ENCODE measurements at places on chromosomes 5 and 9.

DNA sequence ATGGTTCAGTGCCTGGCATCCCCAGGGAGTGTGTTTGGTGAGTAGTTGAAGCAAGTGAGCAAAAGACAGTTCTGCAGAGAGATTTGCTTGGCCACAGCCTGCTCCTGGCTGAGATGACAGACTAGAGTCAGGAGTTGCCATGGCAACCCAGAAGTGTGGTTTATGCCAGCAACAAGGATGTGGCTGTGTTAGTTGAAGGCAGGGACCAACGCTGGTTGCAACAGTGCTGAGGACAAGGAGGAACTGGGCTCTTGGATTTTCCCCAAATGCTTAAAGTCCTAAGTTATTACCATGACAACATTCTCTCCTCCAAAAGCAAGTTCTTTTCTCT, 2.7 kb downstream of the NXNL2 start:
- DNase-seq, result peak; percentile 21

DNA sequence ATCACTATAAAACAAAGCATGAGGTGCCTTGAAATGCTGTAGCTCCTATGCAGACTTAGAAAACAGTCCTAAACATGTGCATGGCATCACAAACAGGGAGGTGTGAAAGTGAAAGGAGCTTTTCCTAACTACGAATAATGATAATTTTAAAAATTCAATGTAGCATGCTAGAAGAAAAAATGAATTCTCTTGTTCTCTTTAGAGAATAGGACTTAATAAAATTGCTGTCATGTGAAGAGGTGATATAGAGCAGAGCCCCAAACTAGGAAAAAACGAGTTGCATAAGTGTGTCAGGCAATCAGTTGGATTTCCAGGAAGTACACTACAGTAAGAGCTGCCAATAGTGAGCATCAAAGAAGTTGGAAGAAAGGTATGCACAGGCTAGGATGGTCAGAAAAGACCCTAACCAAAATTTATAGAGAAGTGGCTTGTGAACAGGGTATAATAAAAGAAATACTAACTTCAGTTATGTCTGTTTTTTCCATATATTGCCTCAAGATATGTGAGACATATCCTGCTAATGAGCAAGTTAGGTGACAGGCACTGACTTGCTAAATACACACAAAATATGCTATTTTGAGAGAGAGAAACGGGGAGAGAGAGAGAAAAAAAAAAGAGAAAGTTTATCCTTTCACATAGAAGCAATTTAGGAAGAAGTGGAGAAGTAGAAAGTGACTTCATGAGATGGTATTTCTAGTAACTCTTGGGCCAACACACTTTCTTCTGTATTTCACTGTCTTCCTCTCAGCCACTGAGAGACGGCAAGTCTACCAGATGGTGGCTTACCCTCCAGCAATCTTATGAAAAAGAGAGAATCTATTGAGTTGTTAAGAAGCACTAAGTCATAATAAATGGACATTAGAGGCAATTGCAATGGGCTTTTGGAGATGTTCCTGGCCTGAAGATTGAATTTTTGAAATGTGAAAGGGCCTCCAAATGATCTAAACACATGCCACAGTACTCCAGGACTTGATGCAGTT, 18.0 kb downstream of the ITGA2 start:
- DNase-seq, result no peak

GRCh38 chr9:134212809-134213507, 48.6 kb upstream of the RNU6ATAC start:
- no peak for DNase-seq

DNA sequence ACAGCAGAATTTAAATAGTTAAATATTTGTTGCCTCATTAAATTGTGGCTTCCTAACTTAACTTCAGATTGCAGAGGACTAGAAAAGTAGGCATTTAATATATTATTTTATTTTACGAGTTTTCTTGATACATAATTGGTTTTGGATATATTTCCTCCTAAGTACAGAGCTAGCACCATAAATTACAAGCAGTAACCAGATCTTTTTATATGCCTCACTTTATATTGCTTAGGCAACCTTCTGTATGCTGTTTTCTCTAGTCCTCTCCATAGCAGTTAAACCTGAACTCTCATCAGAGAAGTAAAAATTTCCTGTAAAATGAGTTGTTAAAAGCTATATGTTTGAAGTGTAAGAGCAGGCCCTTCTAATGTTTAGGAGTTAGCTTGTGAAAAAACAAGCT, 144.2 kb downstream of the ZCCHC7 start:
- DNase-seq, result no peak

DNA sequence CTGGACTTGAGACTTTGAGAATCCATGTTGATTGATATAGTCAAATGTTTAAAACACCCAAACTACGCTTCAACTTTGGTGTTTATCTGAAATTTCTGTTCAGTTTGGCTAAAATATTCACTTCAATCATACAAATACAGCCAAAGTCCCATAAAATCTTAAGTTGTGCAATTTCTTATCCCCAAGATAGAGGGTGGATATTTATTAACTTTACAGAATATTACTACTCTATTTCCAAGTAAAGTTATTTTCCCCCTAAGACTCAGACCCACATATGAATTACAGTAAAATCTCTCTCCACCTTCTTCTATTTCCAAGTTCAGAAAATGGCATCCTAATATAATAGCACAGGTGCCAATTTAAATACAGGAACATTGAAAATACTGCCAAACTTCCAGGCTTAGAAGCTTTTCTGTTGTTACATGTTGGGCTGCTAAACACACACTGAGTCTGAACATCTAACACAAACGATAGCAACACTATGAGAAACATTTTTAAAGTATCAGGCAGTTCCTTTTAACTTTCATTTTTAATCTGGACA, 290.3 kb downstream of the EBF1 start:
- DNase-seq, result no peak

GRCh38 chr9:37464426-37465248, 613 bp downstream of the ZBTB5 start:
- DNase-seq, result peak; percentile 77

- DNase-seq, result no peak
Observed at GRCh38 chr5:138186002-138186447, 7.1 kb downstream of the KIF20A start.

DNA sequence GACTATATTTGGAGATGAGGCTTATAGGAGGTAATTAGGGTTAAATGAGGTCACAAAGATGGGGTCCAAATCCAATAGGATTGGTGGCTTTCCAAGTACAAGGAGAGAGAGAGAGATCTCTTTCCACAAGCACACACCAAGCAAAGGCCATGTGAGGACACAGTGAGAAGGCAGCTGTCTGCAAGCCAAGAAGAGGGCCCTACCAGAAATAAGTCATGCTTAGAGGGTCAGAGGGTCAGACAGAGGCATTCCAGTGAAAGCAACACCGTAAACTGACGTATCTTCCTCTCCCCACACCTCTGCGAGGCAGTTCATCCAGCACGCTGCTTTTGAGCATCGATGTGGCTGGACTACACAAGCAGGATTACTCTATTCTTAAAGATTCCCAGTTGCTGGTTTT, 87.9 kb downstream of the SLC1A3 start:
- DNase-seq, result no peak

DNA sequence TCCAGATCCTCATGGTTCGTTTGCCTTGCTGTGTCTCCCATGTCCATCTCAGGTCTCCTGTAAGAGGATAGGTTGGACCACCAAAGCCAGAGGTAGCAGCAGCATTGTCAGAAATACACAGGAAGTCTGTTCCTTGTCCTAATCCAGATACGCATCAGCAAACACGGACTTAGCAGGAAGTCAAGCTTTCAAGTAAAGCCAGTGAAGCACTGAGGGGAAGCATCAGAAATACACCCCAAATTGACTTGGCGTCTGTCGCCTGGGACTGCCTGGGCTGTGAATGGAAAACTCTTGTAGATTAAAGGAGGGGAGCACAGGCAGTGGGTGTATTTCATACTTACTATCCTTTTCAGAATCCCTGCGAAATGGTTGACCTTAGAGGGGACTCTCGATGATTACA, 171.3 kb downstream of the PSAT1 start:
- no peak for DNase-seq
